Foreskin fibroblast (primary cell): ENCODE measurements at places on chromosomes 7 and 10.

DNA sequence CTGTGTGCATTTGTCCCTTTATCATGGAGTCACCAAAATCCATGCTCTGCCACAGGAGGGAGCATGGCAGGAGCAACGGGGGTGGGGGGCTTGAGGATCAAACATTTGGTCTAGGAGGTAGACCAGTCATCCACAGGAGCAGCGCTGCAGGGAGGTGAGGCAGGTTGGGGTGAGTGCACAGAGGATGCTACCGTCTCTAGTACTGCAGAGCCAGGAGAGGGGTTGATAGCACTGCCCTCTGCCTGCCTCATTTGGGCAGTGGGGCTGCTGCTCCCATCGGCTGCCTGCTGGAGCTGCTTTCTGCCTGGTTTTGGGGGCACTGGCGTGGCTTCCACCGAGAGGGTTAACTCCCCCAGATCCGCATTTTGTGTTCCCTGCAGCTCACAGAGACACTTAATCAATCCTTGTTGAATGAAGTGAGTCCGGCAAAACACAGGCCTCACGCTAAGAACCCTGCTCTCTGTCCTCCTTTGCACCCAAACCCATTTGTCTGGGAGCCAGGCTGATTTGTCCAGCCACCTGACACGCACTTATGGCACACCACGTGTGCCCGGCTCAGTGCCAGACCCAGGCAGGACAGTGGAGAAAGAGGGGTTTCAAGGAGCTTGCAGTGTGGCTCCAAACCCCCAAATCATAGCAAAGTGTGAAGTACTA lies 527.1 kb upstream of the FOXK1 start:
- no peak for DNase-seq

- no peak for DNase-seq
Observed at GRCh38 chr7:25546306-25546705, 318.0 kb upstream of the NPVF start.

- DNase-seq, result no peak
Observed at GRCh38 chr7:152076324-152076821, 50.9 kb downstream of the GALNT11 start.

- no peak for DNase-seq
Observed at GRCh38 chr10:101165736-101166135, 34.6 kb downstream of the TLX1 start.

GRCh38 chr10:60384708-60385398 lies 4.8 kb downstream of the ANK3 start:
- DNase-seq, result peak; percentile 98

DNA sequence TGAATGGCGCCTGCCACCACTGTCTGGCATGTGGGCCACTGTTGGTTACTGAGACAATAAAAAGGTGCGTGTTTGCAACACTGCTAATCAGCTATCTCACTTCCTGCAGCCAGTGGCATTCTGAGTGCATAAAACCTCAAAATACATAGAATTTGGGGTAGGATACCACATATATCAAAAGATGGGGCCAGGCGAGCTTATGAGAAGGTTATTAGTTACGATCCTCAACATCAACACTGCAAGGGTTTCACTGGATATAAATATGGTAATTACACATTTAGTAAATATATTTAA lies 200.2 kb downstream of the WDR37 start:
- DNase-seq, result no peak

GRCh38 chr10:18195060-18195799 lies 55.0 kb downstream of the CACNB2 start:
- peak; percentile 19 for DNase-seq

DNA sequence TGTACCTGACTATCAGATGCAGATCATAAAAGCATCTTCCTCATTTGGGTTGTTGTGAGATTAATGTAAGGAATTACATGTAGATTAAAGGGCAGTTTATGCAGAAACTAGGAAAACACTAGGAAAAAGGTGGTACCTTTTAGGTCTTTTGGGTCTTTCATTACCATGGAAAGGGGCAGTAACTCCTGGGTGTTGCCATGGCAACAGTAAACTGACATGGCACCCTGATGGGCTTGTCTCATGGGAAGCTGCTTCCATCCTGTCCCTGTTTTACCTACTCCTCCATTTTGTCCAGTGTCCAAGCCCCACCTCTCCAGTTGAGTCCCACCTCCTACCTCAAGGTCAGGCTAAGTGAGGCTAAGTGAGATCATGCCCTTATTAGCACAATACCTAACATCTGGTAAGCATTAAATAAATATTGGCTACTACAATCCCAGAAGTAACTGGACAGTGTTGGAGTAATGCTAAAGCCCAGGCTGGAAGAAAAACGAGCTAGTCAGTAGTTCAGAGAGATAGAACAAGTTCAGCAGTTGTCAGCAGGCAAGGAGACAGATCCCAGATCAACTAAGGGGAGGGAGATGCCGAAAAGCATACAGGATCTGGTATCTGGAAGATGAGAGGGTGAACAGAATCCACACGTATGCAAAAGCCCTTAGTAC lies 240.0 kb upstream of the AUTS2 start:
- DNase-seq, result no peak

GRCh38 chr7:99975782-99976521 lies at the start of gene AZGP1:
AZGP1 (minus strand) TSS chr7:99976031; CDS start chr7:99976020, 11 bp downstream.
- peak; percentile 34 for DNase-seq

DNA sequence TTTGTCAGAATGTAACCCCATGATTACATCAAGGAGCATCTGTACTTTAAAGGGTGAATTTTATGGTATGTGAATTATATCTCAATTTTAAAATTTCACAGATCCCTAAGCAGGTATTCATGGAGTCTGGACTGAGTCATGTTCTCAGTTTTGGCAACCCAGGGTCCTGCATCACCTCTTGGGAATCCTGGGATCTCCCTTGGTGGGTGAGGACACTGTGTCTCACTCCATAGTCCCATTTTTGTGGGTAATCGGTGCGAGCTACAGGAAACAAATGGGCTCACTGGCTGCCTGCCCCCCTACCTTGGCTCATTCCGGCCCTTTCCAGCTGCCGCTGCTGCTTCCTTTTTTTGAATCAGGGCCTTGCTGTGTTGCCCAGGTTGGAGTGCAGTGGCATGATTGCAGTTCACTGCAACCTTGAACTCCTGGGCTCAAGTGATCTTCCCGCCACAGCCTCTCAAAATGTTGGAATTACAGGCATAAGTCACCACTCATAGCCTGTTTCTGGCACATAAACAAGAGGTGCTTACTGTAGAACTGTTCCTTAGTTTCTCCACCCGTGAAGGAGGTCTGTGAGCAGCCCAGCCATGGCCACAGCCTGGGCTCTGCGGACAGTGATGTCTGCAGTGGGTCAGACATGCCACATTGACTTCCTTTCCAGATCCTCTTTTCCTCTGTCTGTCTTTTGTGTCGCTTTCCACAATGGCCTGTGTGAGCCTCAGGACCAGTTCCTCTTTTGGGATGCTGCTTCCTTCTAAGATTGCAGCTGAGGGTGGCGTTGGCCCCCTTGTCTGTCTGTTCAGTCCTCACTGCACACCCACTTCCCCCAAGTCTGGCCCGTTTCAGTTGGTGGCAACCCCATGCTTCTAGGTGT lies 14.5 kb downstream of the PALD1 start:
- DNase-seq, result no peak

GRCh38 chr7:94250987-94251386 lies 143.7 kb upstream of the COL1A2 start:
- no peak for DNase-seq

- no peak for DNase-seq
Observed at GRCh38 chr10:107336061-107336460, 171.6 kb upstream of the SORCS1 start.

GRCh38 chr10:124674768-124675222 lies 69.4 kb downstream of the FAM53B start:
- DNase-seq, result peak; percentile 33

DNA sequence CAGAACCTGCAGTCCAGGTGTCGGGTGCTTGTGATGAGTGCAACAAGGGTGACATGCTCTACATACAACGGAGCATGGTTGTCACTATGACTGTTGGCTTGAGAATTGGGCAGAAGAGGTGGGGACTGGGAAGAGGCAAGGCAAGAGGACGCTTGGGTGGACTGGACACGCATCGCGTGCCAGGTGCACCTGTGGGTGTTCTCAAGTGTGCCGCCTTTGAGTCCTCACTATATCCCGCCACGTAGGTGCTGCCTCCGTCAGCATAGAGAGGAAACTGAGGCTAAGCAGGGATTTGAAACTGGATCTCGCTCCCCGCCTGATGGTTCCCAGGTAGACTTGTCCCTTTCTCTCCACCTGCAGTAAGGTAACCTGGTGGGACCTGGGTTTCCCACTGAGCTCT lies 27.2 kb downstream of the CDH23 start:
- no peak for DNase-seq

- no peak for DNase-seq
Observed at GRCh38 chr7:24659505-24659904, 86.3 kb downstream of the PALS2 start.

GRCh38 chr10:71589617-71590551 lies 129.7 kb downstream of the C10orf105 start:
- DNase-seq, result no peak

- DNase-seq, result peak; percentile 59
Observed at GRCh38 chr10:60139798-60140566, 233.6 kb upstream of the CCDC6 start.

DNA sequence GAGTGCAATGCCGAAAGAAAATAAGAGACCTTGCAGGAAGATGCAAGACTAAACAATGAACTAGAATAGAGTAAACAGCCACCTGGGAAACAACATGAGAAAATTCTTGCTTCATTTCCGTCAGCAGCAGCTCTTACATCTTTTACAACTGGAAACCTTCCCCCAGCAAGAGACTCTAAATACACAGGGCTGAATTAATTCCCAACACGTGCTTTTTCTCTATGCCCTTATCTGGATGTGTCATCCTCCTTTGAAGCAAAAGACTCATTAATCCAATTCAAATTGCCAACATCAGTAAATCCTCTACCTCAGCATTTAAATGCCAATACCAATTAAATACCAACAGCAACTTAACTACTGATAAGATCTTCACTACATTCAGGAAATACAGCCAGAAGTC lies 99.0 kb upstream of the PDE1C start:
- DNase-seq, result no peak

DNA sequence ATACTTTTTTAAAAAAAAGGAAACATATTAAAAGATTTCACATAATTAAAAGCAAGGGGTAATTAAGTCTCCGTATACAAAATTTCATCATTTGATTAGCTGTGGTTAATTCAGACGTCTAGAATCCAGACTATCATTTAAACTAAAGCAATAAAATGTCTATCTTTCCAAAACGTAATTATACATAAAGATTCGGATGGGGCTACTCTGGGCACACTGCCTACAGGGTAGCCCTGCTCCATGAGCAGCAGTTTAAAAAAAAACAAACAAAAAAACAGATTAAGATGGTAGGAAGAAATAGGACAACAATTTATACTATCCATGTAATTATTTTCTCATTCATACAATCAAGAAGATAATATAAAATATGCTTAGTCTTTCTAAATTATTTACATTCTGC lies 96.0 kb downstream of the NRBF2 start:
- no peak for DNase-seq

- no peak for DNase-seq
Observed at GRCh38 chr10:1557081-1557480, 180.2 kb downstream of the ADARB2 start.

DNA sequence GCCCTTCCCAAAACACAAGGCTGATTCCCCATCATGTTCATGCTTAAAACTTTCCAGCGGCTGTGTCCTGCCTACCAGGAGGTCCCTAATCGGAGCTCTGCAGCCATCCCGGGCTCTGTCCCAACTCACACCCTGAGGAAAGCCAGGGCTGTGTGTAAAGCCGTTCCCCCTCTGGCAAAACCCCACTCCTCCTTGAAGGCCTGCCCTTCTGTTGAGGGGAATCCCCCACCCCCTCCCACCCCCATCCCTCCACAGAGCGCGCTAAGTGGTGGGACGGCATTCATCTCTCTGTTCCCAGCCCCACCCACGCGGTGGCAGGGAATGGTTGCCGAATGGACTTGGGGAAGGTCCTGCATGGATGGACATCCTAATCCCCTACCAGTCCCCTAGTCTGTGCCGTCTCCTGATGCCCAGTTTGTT lies 667 bp upstream of the TMEM120A start:
- DNase-seq, result no peak

- DNase-seq, result no peak
Observed at GRCh38 chr7:157462840-157463239, 126.0 kb downstream of the DNAJB6 start.

- peak; percentile 64 for DNase-seq
Observed at GRCh38 chr7:149670288-149670687, 103.1 kb downstream of the ZNF467 start.

DNA sequence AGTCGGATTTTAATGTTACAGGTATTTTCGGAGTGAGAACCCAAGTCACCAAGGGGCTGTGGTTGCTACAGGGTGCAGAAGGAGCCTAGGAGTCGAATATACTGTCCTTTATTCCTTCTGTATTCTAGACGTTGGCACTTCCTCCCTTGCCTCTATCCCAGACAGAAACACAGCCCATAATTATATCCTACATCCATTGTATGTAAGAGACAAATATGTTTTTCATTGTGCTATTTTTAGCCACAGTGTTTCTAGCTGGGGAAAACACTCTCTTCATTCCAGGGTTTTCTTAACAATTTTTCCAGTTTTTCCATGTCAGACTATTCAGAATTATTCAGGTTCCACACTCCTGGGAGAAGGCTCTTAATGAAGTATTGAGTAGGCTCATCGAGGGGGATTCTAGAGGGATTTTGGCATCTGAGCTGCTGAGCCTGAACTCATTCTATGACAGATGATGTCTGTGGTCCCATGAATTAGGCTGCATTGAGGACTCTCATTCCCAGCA lies 32.6 kb downstream of the KIAA1217 start:
- DNase-seq, result no peak

DNA sequence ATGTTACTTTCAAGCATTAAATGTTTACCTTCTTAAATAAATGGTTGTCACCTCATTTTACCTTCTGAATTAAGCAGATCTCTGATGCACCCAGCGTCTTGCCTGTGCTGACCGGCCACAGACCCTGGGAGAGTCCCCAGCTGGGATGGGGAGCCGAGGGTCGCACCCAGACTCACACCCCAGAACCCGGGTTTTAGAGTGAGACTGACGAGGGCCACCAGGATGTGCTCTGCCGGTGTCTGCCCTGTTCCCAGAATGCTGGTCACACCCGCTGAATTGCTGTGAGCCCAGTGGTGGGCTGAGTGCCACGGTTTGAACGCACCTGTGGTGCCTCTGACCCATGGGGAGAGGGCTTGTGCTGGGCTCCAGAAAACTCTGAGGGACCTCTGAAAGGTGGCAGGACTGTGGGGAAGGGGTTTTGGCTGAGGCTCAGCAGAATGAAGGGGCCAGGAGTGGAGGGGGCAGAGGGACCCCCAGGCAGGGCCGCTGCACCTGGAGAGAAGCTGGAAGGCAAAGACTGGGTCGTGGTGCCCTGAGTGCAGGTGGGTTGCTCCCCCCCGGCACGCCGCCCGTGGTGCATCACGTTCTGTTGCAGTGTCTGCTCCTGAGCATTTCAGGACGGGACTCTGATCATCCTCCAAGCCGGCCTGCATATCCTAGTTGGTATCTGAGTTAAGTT lies 39.2 kb downstream of the INPP5A start:
- no peak for DNase-seq

- DNase-seq, result no peak
Observed at GRCh38 chr10:91299999-91300575, 79.6 kb downstream of the PCGF5 start.

GRCh38 chr7:9937944-9938631 lies 1035.6 kb upstream of the PHF14 start:
- DNase-seq, result no peak
